ENCODE measurements at places on chromosomes 16 and 17.

DNA sequence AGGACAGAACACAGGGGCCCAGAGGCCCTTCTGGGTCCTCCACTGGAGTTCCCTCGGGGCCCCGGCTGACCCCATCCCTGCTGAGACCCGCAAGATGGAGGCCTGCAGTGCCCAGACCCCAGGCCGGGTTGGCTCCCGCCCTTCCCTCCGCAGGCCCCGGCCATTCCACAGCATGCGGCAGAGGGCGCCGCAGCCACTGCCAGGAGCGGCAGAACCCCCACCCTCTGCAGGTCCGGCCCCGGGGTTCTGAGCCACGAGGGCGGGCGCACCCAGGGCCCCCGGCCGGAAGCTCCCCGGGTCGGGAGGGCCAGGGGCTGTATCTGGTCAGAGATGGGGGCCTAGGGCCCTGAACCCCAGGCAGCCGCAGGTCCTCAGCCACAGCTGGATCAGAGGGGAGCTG, 2.4 kb upstream of the PERCC1 start:
- no peak for DNase-seq

DNA sequence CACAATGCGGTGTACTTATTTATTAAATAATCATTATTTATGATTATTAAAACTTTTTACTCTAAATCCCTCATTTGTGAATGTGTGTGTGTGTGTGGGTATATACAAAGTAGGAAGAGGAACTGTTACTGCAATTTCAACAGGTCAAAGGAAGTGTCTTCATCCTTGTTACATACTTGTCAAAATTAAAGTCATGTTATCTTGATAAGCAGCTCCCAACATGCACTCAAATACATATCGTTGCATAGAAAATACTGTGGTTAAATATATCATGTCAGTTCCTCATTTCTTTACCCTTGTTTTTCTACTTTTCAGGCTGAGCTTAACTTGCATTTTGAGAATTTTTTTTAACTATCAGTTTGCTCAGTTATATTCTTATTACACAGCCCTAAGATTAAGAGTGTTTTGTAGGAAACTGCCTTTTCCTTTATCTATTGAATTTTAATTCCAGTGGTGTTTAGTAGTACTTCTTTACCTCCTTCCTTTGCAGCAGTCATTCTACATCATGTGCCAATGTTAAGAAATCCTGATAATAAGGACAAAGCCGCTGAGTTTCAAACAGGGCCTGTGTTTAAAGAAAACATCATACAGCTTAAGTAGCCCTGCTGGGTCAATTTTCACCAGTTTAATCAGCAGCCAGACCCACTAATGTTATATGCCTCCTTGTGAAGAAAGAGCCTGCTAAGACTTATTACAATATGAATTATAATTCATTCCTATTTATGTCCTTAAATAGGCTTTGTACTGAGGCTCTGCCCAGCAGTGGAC, 7.2 kb downstream of the EFCAB5 start:
- DNase-seq, result no peak

- no peak for DNase-seq
Observed at GRCh38 chr16:88005968-88006367, 54.7 kb downstream of the BANP start.

GRCh38 chr16:54123766-54124165, 162.8 kb downstream of the IRX3 start:
- no peak for DNase-seq

DNA sequence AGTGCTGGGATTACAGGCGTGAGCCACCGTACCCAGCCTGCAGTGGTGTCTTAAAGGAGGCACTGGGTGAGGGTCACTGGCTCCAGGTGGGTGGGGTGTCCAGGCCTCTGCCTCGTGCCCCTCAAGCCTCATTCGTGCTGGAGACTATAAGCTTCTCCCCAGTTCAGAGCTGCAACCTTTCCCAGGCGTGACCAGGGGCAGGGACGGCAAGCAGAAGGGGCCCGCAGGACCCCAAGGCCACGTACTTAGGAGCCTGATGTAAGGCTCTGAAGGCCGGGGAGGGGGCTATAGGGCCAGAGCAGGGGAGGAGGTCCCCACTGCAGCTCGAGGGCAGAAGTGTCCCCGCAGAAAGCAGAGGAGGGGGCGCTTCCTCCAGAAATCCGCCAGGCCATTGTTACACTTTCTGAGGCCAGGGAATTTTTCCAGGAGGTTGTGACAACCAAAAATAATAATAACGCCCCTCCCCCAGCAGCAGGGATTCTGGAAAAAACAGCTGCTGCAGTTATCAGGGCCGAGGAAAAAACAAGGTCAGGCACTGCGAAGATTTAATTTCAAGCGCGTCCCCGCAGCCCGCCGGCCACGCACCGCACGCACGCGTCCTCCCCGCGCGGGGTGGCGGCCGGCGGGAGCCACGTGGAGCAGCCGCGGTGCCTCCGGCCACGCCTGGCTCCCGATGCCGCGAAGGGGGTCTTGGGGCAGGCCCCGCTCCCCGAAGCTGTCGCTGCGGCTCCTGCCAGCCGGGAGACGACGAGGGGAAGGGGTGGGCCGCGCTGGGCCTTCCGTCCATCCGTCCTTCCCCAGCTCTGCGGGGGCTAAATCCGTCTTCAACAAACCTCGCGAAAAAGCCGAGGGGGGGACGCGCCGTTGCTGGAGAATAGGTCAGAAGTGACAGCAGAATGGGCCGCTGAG, 45.8 kb upstream of the SLC38A10 start:
- DNase-seq, result no peak

GRCh38 chr16:59470556-59470955, 736.4 kb upstream of the GOT2 start:
- DNase-seq, result no peak

GRCh38 chr17:384622-385177, 32.1 kb upstream of the RPH3AL start:
- DNase-seq, result no peak

DNA sequence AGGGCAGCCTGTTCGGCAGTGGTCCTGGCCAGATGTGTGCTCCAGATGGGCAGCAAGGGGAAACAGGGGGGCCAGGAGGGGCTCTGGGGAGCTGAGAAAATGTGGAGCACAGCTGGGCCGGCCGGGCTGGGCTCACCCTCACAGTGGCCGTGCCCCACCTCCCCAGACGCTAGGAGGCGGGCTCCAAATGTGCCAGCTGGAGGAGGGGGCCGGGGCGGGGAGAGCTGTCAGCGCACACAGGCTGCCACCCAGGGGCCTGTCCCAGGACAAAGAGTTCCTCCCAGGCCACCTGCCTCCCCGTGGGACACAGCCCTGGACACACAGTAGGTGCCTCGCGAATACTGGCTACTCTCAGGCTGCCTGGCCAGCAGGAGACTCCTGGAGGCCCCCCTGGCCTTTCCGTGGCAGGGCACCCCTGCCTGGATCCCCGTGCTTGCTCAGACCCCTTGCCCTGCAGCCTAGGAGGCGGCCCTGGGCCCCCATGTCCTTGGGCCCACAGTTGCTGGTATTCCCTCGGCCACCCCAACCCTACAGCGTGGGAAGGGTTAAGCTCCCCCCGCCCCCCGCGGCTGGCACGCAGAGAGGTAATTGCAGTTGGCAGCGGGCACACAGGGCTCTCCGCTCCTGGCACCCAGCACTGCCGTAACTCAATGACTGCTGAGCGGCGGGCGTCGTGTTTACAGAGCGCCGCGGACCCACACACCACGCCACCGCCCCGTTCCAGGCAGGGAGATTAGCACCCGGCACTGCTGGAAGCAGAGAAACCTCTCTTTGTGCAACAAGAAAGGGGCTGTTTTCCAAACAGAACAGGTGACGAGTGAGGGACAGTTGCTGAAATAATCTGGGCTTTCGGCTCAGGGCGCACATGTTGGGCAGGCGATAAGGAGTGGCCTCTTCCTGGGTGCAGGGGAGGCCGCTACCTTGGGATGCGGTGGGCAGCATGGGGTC, 32.2 kb downstream of the BAHCC1 start:
- peak; percentile 88 for DNase-seq

- DNase-seq, result no peak
Observed at GRCh38 chr17:72305472-72305871, 184.7 kb downstream of the SOX9 start.

DNA sequence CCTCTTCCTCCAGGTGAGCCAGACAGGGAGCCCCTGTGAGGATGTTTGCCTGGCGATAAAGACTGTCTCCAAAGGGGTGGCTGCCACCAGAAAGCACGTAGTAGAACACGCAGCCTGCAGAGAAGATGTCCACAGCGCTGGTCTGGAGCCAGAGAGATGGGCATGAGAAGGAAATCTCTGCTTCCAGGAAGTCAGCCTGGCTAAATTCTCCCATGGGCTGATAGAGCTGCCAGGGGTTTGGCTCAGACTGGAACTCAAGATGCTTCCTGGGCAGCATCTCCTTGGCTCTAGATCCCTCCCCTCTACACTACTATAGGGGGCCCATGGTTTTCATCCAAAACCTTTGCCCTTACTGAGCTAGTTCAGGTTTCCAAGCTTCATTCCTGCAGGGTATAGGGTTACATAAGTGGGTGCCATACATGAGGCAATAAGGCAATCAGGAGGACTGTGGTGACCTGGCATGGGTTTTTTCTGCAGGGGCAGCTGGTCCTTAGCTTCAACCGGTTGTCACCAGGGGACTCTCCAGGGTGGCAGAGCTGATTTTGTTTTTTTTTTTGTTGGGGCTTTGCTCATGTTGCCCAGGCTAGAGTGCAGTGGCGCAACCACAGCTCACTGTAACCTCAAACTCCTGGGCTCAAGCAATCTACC, 13.6 kb downstream of the PLK1 start:
- no peak for DNase-seq

GRCh38 chr17:80825471-80826345, 165.9 kb upstream of the CHMP6 start:
- DNase-seq, result no peak

DNA sequence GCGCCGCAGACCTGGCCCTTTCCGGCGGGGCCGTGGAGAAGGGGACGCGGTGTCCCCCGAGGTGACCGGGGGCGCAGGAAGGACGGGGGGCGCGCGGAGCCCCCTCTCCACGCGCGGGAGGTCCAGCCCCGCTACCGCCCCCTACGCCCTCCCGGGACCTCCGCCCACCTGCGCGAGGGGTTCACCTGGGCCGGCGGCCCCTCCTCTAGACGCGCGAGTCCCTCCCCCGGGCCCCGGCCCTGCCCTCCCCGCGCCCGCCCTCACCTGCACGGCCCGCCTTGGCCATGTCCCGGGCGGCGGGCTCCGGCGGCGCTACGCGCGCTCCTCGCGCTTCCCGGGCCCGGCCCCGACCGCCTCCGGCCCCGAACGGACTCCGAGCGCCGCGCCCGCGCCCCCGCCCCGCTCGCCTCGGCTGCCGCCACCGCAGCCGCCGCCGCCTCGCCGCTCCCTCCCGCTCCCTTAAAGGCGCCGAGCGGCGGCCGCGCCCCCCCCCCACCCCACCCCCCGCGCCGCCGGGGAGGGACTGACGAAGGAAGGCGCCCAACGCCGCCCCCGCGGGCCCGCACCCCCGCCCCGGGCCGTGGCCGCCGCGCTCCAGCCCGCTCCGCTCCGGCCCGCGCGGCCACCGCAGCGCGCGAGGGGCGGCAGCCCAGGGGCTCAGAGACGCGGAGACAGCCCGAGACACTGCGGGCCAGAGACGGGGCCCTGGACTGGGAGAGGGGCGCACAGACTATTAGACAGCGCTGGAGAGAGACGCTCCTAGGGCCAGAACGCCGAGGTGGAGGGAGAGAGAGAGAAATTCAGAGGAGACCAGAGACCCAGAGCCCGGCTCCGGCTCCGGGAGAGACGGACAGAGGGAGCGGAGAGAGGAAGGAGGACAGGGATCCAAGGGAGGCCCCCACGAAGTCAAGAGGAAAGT, at the start of gene PITPNM3:
Gene PITPNM3, minus strand, starts transcription at position 435 of the 919 bp plus-strand sequence. Its CDS starts 149 bp downstream, at position 286.
- DNase-seq, result no peak
